ENCODE measurements at places on chromosomes 7 and 10.
A peak's percentile ranks its signal among the peaks of the same experiment; 100 is the strongest.

- DNase-seq: no peak
Observed at GRCh38 chr7:52209614-52210013, 825.8 kb upstream of the POM121L12 start.

DNA sequence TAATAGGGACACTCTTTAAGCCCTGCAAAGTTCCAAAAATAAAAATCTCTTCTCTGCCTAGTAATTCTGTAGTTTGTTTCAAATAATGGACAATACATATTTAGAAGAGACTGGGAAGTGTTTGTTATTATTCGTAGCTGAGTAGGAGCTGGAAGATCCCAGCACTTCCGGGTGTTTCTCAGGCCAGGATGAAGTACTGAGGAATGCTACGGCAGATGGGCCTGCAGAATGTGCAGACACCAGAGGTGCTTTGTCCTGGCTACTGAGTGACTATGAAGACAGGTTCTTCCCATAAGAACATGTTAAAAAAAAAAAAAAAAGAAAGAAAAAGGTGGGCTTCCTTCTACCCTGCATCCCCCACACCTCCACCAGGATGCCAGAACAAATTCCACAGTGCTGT, 36.1 kb downstream of the ETV1 start:
- no peak for DNase-seq

DNA sequence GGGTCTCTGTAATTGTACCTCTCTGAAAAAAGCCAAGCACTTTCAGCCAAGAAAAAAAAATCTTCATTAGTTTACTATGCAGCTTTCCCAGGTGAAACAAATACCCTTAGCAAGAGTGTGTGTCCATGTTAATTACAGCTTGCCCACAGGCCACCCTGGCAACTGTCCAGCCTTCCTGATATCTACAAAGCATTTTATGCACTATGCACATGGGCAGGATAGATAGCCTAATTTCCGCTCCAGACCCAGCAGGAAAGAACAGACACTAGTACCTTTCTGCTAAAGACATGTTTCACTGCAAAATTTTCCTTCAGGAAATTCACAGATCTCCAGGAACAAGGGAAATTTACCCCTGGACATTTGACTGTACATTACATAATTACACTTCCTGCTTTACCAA, 24.4 kb downstream of the CACNA2D1 start:
- no peak for DNase-seq

GRCh38 chr10:97849687-97850402, at the start of gene GOLGA7B:
TSS of gene GOLGA7B (plus strand) at chr10:97849843. CDS start at chr10:97850304, 461 bp downstream.
- peak; percentile 58 for DNase-seq

DNA sequence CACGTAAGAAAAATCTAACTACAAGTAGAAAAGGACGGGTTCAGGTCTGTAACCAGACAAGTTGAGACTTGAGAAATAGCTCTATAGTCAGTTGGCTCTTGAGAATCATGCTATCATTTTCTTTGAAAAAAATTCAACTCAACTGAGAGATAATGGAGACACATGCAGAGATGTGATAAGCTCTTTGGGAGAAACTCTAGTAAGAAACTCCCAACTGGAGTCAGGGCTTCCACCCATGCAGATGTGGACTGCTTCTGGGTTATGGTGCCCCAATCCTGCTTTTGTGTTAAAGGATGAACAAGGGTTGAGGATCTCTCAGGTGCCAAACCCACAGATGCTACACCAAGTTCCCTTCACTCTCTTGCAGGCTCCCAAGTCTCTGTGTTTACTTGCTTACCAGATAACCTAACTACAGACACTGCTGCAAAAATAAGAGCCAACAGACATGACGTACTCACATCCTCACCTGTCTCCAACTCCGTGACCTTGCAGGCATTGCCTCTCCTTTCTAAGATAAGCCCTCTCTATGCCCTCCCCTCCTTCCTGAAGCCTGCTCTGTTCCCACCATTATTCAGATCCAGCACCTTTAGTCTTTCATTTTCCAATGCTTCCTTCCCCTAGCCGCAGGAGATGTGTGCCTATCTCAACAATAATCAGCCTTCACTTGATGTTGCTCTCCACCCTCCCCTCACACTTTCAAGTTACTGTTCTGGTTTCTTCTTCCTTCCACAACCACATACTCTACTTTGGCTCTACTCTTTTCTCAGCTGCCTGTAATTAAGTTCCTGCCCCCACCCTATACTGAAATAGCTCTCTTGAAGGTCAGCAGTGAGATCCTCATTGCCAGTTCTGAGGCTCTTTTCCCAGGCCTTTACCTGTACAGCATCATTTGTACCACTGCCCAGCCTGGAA, 130.0 kb downstream of the ICA1 start:
- DNase-seq: peak; percentile 33

All from natural killer cell (primary cell).